ENCODE measurements at places on chromosomes 5 and 9.

DNA sequence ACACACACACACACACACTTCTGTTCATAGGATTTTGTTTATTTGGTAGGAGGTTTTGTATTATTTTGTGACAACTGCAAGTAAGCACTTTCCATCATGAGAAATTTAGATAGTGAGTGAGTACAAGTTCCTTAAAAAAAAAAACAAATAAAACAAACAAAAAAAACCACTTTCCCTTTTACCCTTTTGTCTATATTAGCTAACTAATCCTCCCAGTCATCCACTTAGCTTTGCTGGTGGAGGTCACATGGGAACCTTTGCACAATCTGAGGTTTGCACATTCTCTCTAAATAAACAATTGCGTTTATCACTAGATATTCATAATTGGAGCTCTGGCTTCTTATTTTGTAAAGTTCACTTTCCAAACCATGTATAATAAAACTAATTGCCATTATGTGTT lies 6.8 kb downstream of the ITGA1 start:
- no peak for DNase-seq

GRCh38 chr5:149540089-149540488 lies 11.2 kb downstream of the CSNK1A1 start:
- no peak for DNase-seq

- no peak for DNase-seq
Measured at GRCh38 chr9:26325444-26325829, 567.2 kb downstream of the CAAP1 start.

- no peak for DNase-seq
Measured at GRCh38 chr9:107612136-107612535, 122.6 kb upstream of the KLF4 start.

GRCh38 chr9:97979788-97980478 lies 3.2 kb upstream of the ANP32B start:
- no peak for DNase-seq

- no peak for DNase-seq
Measured at GRCh38 chr9:100397529-100398266, 29.2 kb upstream of the MSANTD3 start.

DNA sequence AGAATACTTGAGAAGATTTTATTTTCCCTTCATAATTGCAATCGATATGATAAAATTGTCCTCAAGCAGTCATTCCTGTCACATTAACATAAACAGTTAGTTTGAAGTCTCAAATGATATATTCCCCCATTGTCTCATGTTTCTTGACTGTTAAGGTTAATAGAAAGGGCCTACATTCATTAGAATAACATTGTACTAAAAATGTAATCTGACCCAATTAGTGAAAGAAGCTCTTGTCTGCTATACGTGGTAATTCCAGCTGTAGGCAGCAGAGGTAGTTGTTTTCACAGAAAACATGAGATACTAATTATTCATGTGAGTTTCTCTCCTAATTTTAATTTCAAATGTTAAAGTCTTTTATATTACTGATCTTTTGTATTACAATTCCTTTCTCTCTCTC lies 25.9 kb upstream of the AP3B1 start:
- DNase-seq = no peak

DNA sequence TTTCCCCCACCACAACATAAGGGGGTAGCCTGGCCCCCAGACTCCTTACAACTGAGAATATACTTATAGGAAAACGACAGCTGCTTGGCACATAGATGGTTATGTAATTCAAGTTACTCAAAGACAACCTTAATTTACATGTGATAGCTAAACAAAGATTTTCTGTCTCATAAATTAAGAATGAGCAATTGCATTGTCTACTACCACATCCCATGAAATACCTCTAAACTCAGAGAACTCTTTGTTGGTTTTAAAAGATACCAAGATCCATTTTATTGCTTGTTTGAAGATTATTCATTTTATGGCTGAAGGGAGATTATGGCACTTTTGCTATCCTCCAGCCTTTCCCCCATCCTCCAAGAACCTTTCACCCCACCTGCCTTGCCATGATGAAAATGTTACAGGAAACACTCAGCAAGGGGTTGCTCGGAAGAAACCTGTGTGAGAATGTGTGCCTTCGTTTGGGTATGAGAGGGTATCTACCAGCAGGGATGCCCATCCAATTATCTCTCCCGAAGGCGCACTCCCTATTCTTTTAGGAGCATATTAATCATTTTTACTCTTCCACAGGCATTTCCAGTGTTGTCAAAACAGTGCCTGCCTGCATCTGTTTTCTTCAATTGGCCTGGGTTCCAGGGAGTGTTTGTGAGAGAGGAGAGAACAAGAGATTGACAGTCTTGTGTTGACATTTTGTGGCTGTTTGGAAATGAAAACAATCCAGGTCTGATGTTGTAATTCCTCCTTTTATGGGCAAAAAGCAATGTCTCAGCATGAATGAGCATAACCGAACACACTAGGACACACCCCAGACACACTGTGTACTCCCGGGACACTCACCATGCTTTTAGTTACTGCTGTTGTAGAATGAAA lies 208.0 kb upstream of the ANKRD55 start:
- DNase-seq = no peak

DNA sequence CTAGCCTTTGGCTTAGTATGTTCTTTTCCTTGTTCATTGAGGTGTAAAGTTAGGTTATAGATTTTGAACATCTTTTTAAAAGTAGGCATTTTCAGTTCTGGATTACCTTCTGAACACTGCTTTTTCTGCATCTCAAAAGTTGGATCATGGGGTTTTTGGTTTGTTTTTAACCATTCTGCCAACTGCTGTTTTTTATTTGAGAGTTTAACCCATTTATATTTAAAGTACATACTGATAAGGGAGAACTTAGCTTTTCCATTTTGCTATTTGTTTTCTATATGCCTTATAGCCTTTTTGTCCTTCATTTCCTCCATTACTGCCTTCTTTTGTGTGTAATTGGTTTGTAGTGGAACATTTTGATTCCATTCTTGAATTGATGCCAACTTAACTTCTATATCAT lies 30.5 kb upstream of the ZNF169 start:
- DNase-seq = no peak

- DNase-seq = no peak
Measured at GRCh38 chr9:33426843-33427293, 20.5 kb downstream of the AQP3 start.
